Caco-2 (cell line): ENCODE measurements at places on chromosomes 13 and 19. TPM values are rescaled to one million over a fixed set of nuclear protein-coding genes. Genes with fewer than 3 reads are reported as not detected.

The ZNF816 gene
- total RNA-seq: 8.8 and 11.5 TPM in 2 replicates

The NAXD gene
- 48.8 and 51.5 TPM in 2 replicates for total RNA-seq

The KANK2 gene
- total RNA-seq: 17.6 and 21.2 TPM in 2 replicates

The ATP8A2 gene
- 0.05 and 0.09 TPM in 2 replicates for total RNA-seq

The VSTM2B gene
- total RNA-seq: not detected in 2 replicates

The ZNF284 gene
- 2.3 and 3.6 TPM in 2 replicates for total RNA-seq

The CADM4 gene
- total RNA-seq: 10.4 and 13.2 TPM in 2 replicates

The PSG5 gene
- total RNA-seq: 1.2 and 1.7 TPM in 2 replicates

The RNF113B gene
- total RNA-seq: not detected in 2 replicates

The ZNF256 gene
- 1.5 and 1.9 TPM in 2 replicates for total RNA-seq

The SHISA2 gene
- not detected in 2 replicates for total RNA-seq

The ZNF135 gene
- total RNA-seq: not detected in 2 replicates

The CEACAM1 gene
- 7.1 and 9.9 TPM in 2 replicates for total RNA-seq

The COL4A2 gene
- 17.1 and 19.2 TPM in 2 replicates for total RNA-seq

The DLL3 gene
- total RNA-seq: 1.7 and 2.7 TPM in 2 replicates

The SBK3 gene
- total RNA-seq: 2.3 and 2.4 TPM in 2 replicates

The THSD8 gene
- 23.9 and 25.9 TPM in 2 replicates for total RNA-seq

The PSG6 gene
- total RNA-seq: 0.18 TPM in 1 of 2 replicates, not detected in the other

The SYT3 gene
- 0.41 and 0.70 TPM in 2 replicates for total RNA-seq

The MEIOSIN gene
- not detected in 2 replicates for total RNA-seq

The DCT gene
- not detected in 2 replicates for total RNA-seq

The C19orf85 gene
- total RNA-seq: not detected in 2 replicates

The PLIN3 gene
- 60.2 and 63.8 TPM in 2 replicates for total RNA-seq

The APLP1 gene
- 4.6 and 6.5 TPM in 2 replicates for total RNA-seq

The CPB2 gene
- total RNA-seq: 0.18 TPM in 1 of 2 replicates, not detected in the other

The C19orf18 gene
- total RNA-seq: 0.45 TPM in 1 of 2 replicates, not detected in the other

The RAVER1 gene
- total RNA-seq: 53.9 and 55.1 TPM in 2 replicates

The FGF21 gene
- total RNA-seq: 1.9 and 3.0 TPM in 2 replicates

The SWSAP1 gene
- total RNA-seq: 3.7 and 3.9 TPM in 2 replicates

The ZNF667 gene
- not detected in 2 replicates for total RNA-seq

The NRTN gene
- 2.6 and 3.9 TPM in 2 replicates for total RNA-seq

The TNFSF13B gene
- 0.41 and 0.84 TPM in 2 replicates for total RNA-seq

The DPF1 gene
- total RNA-seq: 3.6 and 5.0 TPM in 2 replicates

The OR4F17 gene
- total RNA-seq: not detected in 2 replicates

The MIPEP gene
- total RNA-seq: 40.6 and 40.8 TPM in 2 replicates

The ABCA7 gene
- 43.5 and 45.9 TPM in 2 replicates for total RNA-seq

The LGALS14 gene
- total RNA-seq: 1.2 and 2.4 TPM in 2 replicates

The WASF3 gene
- not detected in 2 replicates for total RNA-seq

The FOXA3 gene
- 15.3 and 19.0 TPM in 2 replicates for total RNA-seq

The KIR3DL2 gene
- not detected in 2 replicates for total RNA-seq

The PEG3 gene
- total RNA-seq: not detected in 2 replicates

The ZNF625 gene
- total RNA-seq: not detected in 2 replicates

The CHERP gene
- total RNA-seq: 66.1 and 78.6 TPM in 2 replicates

The CARM1 gene
- total RNA-seq: 97.9 and 98.4 TPM in 2 replicates

The CCL25 gene
- not detected in 2 replicates for total RNA-seq

The SYDE1 gene
- 4.0 and 4.4 TPM in 2 replicates for total RNA-seq
